ENCODE measurements at places on chromosomes 5 and 9. TPM values are rescaled to one million over a fixed set of nuclear protein-coding genes. Genes with fewer than 3 reads are reported as not detected.

The SUB1 gene
- 1,272 TPM for polyA plus RNA-seq

The PTGS1 gene
- not detected for polyA plus RNA-seq

The PCDHB12 gene
- 2.6 TPM for polyA plus RNA-seq

The NRG2 gene
- 0.73 TPM for polyA plus RNA-seq

The BARHL1 gene
- polyA plus RNA-seq = not detected

The HINT1 gene
- polyA plus RNA-seq = 1,474 TPM
